HS-5 (cell line): ENCODE measurements at places on chromosomes 11 and 22.

GRCh38 chr11:69554849-69555248, 73.4 kb downstream of the LINC01488 start:
- DNase-seq, result no peak

- no peak for DNase-seq
Observed at GRCh38 chr11:66012371-66012945, 650 bp downstream of the CST6 start.

GRCh38 chr11:9943386-9944110, 279.7 kb downstream of the SWAP70 start:
- DNase-seq, result peak; percentile 96

DNA sequence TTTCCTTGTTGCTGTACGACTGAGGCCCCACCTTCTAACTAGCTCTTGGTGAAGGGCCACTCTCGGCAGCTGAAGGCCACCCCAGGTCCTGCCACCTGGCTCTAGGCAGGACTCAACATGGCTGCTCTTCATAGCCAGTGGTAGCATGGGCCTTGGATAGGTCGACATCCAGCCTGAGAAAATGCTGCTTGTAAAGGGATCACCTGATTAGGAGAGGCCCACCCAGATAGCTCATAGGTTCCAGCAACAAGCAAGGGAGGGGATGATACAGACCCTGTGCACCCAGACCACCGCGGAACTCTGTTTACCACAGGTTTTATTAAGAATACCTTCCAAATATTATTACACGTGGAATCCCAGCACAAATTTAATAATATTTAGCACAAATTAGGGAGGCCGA, 341.4 kb downstream of the BRD1 start:
- DNase-seq, result no peak

GRCh38 chr11:93704237-93704636, 37.1 kb downstream of the TAF1D start:
- no peak for DNase-seq

GRCh38 chr11:69837791-69838190, 18.6 kb upstream of the FGF3 start:
- no peak for DNase-seq

DNA sequence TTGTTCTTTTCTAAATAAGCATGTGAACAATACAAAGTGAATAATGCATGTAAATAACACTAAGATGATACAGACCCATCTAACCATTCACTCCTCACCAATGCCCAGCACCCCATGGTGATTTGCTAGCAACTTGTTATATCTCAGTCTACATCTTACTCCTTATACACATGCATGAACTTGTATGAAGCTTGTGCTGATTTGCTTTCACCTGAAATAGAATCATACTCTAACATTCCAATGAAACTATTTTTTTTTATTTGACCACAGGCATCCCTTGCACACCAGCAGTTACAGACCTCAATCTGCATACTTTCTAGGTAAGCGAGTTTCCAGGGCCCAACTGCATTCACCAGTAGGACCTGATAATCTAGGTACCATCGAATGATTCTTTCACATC, 873.6 kb downstream of the OPCML start:
- DNase-seq, result no peak

DNA sequence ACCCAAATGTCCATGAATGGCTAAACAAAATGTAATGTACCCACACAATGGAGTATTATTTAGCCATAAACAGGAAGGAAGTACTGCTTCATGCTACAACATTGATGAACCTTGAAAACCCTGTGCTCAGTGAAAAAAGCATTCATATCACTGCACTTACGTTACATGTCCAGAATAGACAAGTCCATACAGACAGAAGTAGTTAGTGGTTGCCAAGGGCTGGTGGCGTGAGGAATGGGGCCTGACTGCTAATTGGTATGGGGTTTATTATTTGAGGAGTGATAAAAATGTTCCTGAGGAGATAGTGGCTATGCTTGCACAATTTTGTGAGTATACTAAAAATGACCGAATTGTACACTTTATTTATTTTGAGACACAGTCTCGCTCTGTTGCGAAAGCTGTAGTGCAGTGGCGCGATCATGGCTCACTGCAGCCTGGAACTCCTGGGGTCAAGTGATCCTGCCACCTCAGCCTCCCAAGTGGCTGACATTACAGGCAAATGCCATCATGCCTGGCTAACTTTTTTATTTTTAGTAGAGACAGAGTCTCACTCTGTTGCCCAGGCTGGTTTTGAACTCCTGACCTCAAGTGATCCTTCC, 7.7 kb upstream of the SYVN1 start:
- no peak for DNase-seq

- no peak for DNase-seq
Observed at GRCh38 chr11:70135625-70136059, 57.5 kb downstream of the ANO1 start.

- no peak for DNase-seq
Observed at GRCh38 chr11:9750551-9750950, 86.7 kb downstream of the SWAP70 start.

DNA sequence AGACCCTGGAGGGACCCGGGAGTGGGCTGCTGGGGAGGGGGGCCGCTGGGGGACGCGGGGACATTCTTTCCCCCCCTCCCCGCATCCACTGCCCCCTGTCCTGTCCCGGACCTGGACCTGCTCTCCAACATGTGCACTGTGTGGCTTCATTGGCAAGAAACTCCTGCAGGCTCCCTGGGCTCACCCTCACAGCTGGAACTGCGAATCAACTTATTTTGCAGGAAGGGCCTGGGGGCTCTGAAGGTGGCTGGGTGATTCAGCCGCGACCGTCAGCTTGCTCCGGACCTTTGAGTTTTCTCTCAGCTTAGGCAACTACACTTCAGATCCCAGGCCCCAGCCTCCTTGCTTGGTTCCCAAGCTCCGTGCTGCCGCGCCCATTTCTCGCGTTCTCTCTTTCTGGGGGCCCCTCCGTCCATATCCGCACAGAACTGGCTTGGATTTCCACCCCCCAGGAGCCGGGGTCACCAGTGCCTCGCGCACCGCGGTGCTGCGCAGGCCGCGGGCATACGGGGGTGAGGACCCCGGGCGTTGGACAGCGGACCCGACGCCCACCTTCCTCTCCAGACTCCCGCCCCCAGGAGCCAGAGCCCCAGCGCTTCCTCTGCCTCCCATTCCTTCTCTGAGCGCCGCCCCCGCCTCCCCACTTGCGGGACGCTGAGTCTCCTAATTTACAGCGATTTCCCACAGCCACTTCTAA, 471 bp upstream of the AHNAK start:
- DNase-seq, result no peak

GRCh38 chr22:28927630-28928029, 44.3 kb downstream of the ZNRF3 start:
- DNase-seq, result no peak

DNA sequence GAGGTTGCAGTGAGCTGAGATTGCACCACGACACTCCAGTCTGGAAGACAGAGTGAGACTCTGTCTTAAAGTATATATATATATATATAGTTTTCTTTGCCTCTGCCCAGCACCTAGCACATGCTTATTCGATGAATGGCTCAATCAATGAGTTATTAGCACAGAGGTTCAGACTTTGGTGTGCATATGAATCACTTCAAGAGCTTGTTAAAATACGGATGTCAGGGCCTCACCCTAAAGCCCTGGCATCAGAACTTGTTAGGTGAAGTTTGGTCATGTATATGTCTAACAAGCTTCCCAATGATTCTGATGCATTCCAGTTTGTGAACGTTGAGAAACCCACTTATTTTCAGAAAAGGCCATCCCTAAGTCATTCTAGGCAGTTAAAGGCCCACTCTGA, 21.8 kb upstream of the TMEM86A start:
- DNase-seq, result no peak

DNA sequence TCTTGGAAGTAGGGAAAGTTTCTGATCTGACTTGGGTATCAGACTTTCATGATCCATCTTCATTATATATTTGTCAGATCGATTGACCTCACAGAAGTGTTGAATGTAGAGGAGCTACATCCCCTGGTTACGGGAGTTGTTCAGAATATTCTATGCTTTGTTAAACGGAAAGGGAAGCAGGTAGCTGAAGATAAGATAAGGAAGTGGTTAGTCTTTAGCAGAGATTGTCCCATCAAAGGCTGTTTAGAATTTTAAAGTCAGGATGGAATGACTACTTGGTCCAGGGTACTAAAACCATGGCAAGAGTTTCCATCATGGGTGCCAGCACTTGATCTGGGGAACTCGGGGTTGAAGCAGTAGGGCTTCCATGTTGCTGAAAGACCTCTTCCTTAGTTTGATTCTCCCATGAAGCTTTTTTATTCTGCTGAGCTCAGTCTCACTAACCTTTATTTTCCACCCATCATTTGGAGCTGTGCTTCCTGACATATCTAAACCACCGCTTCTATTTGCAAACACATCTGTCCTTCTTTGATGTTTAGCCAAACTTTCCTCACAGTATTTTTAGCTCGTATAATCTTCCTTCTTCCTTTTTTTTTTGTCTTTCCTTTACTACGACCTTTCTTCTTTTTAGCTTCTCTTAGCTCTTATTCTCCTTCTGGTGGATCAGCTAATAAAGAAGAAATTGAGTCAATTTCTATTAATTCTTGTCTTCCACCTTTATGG, 4.0 kb upstream of the C22orf31 start:
- DNase-seq, result no peak

DNA sequence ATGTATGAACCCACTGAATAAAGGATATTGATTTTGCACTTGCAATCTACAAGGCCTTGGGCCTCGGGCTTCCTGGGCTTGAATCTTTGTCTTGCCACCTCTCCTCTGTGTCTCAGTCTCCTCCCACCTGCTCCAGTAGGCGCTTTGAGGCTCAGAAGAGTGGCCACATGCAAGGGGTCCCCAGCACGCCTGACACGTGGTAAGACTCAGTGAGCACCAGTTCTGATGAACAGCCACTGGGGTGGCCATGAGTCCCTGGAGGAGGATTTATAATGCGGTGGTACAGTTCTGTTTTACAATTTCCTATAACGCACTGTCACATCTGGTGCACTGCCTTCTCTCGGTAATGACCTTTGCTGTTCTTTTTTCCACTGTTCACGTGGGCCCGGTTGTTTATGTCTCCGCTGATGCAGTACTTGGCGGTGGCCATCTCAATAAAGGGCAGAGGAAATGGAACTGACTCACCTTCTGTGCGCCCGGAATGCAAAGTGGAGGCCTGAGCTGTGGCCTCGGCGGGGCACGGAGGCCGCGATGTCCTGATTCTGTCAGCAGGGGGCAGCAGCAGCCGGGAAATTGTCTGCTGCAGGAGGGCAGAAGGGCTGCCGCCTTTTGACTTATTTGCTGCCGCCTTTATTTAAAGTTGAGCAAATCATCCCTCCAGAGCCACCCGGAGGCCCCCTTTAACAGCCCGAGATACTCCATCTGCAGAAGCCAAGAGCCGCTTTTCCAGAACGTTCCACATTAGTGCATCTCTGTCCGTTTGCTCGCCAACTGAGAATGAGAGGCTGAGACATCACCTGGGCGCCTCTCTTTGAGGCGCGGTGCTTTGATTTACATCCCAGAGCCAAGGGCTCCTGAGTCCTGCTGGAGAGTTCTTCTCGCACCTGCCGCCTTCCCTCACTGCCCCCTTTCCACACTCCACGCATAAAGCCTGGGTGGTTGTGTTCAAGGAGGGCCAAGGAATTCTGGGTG, 6.0 kb upstream of the IFT27 start:
- DNase-seq, result peak; percentile 72

DNA sequence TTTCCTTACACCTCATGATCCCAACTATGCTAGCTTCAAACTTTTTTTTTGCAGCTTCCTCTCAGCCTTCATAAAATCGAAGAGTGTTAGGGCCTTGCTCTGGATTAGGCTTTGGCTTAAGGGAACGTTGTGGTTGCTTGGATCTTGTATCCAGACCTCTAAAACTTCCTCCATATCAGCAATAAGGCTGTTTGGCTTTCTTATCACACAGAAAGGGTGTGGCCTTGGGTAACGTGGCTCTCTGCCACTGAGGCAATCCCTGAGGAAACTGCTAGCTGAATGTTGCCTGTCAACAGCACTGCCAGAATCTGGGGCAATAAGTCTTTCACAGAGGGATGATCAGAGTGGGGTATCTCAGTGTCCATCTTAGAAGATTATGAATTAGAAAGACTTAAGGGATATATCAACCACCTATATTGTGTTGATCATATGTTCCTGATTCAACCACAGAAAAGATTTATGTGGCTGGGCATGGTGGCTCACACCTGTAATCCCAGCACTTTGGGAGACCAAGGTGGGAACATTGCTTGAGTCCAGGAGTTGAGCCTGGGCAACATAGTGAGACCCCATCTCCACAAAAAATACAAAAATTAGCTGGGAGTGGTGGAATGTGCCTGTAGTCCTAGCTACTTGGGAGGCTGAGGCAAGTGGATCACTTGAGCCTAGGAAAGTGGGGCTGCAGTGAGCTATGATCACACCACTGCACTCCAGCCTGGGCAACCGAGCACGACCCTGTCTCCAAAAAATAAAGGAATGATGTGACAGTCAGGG, 12.5 kb upstream of the CUL5 start:
- no peak for DNase-seq

- DNase-seq, result peak; percentile 58
Observed at GRCh38 chr22:45452565-45453379, 39.3 kb downstream of the RIBC2 start.

GRCh38 chr22:39832627-39833074, 60.9 kb downstream of the ENTHD1 start:
- DNase-seq, result no peak

DNA sequence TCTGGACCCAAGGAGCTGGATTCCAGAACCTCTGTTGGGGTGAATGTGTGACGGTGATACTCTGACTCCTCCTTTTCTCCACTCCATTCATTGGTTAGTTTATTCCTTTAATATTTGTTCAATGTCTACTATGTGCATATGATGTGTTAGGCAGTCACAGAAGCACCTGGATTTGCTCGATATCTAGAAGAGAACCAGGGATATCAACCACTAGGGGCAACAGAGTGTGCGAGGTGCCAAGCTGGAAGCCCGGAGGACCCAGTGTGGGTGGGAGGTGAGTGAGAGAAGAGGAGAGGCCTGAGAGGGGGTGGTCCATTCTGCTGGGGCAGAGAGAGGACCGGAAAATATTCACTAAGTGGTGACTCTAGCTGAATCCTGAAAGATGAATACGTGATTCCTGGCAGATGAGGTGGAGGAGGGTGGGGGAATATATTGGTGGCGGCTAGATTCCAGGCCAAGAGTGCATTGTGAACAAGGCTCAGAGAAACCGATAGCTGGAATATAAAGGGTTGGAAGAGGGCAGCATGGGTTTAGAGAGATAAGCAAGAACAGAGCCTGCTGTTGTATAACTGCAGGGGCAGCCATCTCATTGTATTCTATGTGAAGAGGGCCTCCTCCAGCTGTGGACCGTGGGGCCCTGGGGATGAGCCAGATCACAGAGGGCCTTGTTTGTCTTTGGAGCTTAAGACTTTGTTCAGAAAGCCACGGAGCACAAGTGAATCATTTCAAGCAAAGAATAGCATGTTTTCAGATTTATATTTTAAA, 6.9 kb upstream of the TIMP3 start:
- no peak for DNase-seq

GRCh38 chr11:67099831-67100324, 19.2 kb upstream of the KDM2A start:
- DNase-seq, result no peak
